ENCODE measurements at places on chromosomes 3 and 15.

DNA sequence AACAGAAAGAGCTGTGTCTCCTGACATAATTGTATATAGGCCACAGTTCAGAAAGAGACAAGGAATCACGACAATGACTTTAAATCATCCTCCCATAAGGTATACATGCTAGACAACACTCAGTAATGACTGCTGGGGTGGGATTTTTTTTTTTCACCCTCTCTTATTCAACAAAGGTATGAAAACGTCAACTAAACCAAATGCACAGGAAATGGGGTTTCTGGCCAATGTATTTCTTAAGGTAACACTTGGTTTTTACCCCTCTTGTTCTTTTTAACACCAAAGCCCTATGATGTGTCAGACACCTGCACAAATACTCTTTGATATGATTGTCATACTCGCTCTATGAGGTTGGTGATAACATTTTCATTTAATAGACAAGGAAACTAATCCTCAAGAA, 78.3 kb downstream of the MCF2L2 start:
- DNase-seq = no peak

GRCh38 chr15:98843844-98844243, 163.7 kb downstream of the PGPEP1L start:
- no peak for DNase-seq

DNA sequence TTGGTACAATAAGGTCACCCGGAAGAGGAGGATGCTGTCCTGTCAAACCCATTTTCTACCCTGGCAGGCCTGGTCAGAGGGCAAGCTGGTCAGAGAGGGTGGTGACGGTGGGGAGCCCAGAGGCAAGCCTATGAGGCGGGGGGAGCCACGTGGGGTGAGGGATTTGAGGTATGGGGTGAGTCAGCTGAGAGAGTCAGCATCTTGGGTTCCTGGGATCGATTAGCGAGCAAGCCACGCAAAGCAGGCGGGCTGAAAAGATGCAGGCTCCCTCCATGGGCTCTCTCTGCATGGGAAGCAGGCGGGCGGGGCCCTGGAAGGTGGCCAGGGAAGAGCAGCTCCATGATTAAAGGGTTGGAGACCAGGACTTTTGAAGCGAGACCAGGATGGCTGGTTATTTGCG, 48.1 kb downstream of the MAGEF1 start:
- DNase-seq = no peak

DNA sequence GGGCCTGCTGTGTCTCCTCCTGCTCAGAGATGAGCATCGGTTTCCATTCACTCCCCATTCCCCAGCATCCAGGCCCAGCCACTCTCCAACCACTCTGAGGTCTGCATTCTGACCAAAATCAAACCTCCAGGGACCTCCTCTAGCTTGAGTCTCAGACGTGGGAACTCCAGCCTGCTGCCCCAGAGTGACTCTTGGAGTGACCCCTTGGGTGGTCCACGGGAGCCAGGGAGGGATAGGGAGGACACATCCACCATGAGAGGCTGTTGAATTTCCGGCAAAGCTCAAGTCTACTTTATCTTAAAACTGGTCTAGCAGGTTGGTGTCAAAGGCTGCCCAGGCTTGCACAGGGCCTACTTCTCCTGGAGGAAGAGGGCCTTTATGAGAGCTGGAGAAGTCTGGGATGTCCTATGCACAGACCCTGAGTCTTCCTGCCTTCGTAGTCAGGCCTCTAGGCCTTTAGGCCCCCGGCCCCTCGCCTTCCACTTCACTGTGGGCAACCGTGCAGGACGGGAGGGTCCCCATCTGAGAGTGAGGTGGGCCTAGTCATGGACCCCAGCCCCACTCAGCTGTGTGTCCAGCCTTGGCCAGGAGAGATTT, 8.9 kb downstream of the CISH start:
- DNase-seq = no peak

Data from activated naive CD4-positive, alpha-beta T cell (primary cell).